ENCODE measurements at places on chromosomes 1 and 21.

GRCh38 chr1:217003355-217003754, 280.1 kb upstream of the ESRRG start:
- DNase-seq, result no peak

- DNase-seq, result peak; percentile 51
These were observed 70.1 kb upstream of the CASZ1 start for GRCh38 chr1:10866321-10867093.

- DNase-seq, result no peak
These were observed 23.1 kb downstream of the GPR137B start for GRCh38 chr1:236165238-236165981.

GRCh38 chr1:23995431-23995837, 15.3 kb upstream of the SRSF10 start:
- no peak for DNase-seq

DNA sequence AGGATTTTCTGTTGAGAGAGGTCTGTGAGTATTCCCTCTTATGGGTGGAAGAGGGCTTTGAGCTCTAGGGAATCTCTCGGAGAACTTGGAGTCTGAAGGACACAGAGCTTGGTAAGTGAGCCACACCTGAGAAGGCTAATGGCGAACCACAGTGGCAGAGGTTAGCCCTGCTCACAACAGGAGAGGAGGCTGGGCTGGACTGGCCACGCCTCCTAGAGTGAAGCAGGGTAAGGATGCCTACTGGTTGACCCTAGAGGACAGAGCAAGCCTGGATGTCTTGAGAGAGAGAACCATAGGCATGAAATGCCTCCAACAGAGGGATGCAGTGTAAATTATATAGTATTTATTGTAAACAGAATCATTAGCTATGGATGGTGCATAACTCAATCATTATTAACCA, 232.6 kb downstream of the PCP4 start:
- DNase-seq, result no peak

DNA sequence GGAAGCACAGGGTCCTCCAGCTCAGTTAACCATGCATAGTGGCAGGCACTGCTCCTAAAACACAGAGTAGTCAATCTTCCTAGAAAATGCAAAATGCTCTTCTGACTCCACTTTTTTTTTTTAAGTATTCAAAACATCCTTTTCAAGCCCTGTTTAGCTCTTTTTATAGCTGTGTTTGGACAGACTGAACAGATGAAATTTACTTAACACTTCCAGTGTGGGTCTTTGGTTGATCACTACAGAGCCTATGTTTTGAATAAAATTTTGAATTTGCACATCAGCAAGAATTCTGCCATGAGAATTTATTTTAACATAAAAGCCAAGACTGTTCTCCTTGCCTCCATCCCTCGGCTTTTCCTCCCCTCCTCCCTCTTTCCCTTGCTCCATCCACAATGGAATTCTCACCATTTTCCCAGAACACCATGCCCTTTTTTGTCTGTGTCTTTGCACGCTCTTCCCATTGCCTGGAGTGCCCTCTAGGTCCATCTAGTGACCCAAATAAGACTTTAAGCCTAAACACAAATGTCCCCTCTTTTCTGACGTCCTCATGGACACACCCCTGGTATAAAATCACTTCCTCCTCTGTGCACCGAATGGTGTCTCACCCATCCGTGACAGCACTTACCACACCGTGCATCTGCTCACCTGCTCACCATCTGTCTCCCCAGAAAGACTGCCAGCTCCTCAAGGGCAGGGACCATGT, 24.0 kb upstream of the CPT2 start:
- no peak for DNase-seq

- no peak for DNase-seq
These were observed 36.8 kb downstream of the CITED4 start for GRCh38 chr1:40825435-40825788.

- DNase-seq, result no peak
These were observed 839.3 kb downstream of the KCNT2 start for GRCh38 chr1:195768936-195769335.

- no peak for DNase-seq
These were observed 610 bp downstream of the RBM8A start for GRCh38 chr1:145926686-145927062.

GRCh38 chr1:37240897-37241296, 206.6 kb upstream of the GRIK3 start:
- DNase-seq, result peak; percentile 30

DNA sequence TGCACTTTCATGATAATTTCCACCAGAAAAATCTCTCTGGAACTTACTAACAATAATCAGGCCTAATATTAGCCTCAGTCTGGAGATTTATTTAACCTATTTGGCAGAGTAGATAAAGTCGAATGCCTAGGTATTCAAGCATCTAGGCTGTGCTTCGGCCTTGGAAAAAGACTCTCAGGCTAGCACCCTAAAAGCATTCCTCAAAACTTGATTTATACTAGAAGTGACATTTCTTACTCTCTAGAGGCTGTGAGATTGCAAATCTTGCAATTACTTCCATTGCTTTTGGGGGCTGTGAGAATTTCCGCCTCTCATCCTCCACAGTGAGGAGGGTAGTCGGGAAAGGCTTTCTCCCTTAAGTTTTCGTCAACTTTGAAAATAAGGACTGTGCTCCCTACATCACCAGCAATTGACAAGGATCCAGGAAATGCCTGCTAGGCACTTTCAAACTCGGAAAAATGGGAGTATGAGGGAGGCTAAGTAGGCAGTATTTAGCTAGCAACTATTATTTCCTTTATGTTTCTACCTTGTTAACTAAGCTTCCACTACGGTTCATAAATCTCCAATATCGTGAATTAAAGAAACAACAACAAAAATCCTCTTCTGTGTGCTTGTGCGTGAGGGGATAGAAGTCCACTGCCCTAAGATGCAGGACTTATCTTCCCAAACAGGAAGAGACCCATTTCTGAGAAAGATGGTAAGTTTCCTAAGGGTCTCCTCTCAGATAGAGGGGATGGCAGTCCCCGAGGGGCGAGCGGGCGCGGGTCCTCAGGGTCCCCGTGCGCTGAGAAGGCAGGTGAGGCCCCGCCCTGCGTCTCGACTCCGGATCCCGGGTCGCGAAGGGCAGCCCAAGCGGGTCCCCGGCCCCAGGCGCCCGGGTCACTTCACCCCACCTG, 1.1 kb upstream of the LMO4 start:
- no peak for DNase-seq

DNA sequence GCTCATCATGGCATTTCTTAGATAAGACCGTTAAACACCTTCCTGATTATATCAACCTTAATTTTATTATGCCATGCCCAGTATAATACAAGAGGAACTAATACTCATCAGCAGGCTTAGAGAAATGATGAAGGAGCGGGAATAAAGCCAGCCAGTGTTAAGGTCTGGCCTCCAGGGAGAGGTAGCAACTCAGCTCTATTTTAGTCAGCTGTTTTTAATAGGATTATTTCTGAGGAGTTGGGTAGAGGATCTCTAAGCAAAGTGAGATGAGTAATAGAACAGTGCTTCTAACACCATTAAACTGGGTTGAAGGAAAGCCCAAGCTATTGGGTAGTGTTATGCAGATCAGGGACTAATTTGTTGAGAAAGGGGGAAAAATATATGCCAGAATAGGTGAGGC, 921.5 kb downstream of the TTLL7 start:
- DNase-seq, result peak; percentile 3

- no peak for DNase-seq
These were observed 50.8 kb upstream of the ACTRT2 start for GRCh38 chr1:2970311-2971071.

- DNase-seq, result no peak
These were observed 364.9 kb downstream of the PRDM2 start for GRCh38 chr1:14064649-14065442.

DNA sequence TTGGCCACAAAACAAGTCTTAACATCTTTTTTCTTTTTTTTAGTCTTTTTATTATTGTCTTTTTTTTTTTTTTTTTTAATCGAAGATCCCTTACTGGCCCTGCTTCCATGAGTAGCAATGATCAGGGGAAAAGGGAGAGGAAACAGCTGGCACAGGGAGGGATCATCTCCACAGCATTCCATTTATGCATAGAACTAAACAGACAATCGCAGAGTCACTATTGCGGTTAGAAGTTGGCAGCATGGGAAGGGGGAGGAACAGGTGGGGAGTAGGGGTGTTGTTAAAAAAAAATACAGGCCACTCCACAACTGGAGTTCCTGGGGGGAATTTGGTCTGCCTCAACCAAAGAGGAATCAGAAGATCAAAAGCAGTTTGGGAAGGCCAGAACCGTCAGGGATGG, 55.4 kb downstream of the C1orf185 start:
- DNase-seq, result no peak

- no peak for DNase-seq
These were observed 37.1 kb downstream of the DDAH1 start for GRCh38 chr1:85427849-85428248.

DNA sequence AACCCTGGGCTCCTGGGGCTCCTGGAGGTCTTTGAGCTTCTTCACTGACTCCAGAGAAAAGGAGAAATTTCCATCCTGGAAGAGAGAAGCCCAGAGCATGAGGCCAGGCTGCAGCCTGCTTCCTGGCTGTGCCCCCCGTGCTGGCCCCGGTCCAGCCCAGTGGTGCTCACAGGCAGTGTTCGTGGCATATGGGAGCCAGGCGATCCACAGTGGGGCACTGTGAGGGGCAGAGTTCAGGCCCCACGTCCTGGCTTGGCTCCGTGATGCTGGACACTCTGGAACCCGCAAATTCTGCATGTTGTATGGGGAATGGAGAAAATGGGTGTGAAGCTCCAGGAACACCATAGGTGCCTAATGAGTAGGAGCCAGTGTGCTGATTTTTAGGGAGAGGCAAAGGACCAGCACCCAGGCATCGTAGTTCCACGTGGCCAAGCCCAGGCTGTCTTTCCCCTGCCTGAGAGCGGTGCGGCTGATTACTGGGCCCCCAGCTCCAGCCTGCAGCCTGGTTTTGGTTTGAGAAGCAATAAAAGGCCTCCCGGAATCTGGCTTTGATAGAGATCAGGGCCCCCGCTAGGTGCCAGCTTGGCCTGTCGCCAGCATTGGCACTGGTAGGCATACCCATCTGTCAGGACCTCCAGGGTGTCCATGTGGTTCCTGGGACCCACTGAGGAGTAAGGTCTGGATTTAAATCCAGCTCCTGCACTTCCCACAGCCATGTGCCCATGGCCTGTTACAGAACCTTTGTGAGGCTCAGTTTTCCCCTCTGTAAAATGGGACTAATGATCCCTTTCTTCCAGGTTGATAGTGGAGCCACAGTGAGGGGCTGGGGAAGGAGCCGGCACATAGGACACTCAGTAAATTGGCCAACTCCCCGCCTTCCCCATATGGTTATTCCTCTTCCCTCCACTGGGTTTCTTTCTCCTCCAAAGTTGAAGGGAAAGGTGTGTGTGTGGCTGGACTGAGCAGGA, 725 bp downstream of the GUCA2A start:
- DNase-seq, result no peak

DNA sequence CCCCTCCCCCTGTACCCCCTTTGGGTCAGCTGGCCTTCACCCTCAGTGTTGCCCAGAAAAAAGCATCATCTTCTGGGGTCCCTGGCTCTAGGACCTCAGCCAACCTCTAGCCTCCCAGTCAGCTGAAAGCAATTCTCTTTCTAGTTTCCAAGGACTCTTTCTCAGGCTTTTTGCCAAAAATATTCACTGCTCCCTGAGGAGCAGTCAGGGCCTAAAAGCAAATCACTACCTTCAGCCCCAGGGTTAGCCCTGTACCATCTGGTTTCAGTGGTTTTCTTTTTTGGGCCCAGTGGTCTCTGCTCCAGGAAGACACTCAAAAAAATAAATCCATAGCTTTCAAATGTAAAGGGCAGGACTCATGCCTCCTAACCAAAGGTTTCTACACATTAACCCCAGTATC, 3.1 kb upstream of the LMOD1 start:
- DNase-seq, result no peak

GRCh38 chr1:21614419-21615115, 54.6 kb downstream of the RAP1GAP start:
- DNase-seq, result no peak

GRCh38 chr21:36075171-36075570, 5.3 kb downstream of the CBR1 start:
- no peak for DNase-seq

GRCh38 chr1:233777566-233777965, 126.9 kb upstream of the SLC35F3 start:
- DNase-seq, result no peak

DNA sequence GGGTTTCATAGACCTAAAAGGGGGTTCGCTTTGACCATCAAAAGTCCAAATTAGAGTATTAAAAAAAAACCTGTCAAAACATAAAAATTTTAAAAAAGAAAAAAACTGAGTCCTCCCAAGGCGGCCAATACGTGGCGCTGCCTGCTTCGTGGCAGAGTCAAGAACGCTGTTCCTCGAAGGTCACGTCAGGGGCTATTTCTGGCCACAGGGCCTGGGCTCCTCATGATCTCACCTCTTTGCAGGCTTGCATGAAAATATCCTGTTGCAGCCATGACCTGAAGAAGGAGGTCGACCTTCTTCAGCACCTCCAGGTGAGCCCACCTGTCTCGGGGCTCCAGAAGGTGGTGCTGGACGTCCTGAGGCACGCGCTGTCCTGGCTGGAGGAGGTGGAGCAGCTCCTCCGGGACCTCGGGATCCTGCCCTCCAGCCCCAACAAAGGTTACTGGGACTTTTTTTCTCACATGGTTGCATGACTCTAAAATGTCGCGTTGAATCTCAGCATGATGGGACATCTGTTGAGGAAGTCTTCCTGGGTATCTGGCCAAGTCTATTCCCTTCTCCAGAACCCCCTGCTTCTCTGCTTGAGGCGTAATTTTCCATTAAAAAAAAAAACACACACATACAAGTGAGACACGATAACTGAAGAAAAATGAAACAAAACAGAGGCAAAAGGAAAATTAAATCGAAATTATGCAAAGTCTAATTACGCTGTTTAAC, 80.4 kb upstream of the EFHD2 start:
- no peak for DNase-seq

GRCh38 chr1:6224718-6225117, 11.0 kb downstream of the ICMT start:
- no peak for DNase-seq

GRCh38 chr1:204331275-204331674, 28.5 kb downstream of the PLEKHA6 start:
- no peak for DNase-seq

DNA sequence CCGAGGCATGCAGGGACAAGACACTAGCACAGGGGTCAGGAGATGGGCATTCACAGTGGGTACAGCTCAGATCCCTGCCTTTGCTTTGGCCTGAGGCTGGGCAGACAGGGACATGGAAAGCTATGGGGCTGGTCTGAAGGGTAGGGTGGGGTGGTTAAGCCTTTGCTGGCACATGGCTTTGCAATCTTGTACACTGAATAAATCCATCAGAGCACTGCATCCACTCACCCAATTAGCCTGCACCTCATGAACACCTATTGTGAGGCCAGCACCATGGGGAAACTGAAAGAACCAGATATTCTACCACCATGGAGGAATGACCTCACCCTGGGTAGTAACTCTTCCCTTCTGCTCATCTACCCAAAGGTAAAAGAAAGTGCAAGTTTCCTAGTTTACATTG, 199.6 kb upstream of the LMO4 start:
- DNase-seq, result no peak

GRCh38 chr21:33878824-33879223, 36.8 kb downstream of the ATP5PO start:
- no peak for DNase-seq
